NCI-H82 (cell line): ENCODE measurements at places on chromosomes 4 and X.

DNA sequence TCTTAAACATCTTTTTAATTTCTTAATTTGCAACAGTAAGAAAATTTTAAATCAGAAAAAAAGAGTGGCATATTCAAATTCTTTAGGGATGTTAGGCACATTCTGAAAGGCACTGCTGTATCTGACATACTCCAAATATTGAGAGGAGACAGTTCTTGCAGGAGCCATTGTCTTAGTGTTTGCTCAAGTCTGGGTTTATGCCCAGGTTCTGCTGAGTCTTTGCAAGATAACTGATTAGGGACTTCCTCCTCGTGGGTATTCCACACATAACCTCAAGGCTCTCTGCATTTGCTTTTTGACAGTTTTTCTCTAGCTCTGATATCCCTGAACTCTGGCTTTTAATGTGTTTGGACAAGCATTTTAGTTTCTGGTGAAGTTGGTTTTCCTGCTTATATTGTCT, 52.6 kb downstream of the RPS3A start:
- DNase-seq = no peak

DNA sequence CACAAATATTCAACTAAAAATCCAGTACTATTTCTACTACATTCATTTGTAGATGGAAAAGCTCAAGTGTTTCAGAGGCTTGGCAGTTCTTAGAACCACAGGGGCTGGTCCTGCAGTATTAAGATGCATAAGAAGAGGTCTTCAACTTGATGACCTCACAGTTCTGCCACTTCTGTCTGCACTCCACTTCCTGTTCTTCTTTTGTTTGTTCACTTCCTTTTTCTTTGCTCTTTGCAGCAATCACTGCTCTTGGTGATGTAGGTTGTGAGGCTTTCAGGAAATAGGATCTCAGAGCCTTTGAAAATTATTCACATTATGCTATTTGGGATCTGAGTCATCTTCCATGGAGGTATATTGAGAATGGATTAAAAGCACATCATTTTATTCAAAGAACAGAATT, 602.0 kb upstream of the CPEB2 start:
- no peak for DNase-seq

DNA sequence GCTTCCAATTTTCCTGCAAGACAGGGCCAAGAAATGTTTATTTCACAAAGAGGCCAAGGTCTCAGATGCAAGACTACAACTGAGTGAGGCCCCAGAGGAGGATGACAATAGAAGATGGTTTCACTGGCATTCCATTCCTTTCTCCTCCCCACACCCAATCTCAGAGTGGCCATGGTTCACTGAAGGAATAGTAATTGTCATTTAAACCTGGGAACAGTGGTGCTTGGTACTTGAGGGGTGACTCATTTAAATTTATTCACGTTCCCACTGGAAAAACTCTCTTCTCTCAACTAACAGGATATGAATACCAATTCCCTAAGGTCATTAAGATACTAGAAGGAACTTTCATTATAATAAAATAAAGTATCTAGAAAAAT, 35.3 kb upstream of the CXCL8 start:
- no peak for DNase-seq

DNA sequence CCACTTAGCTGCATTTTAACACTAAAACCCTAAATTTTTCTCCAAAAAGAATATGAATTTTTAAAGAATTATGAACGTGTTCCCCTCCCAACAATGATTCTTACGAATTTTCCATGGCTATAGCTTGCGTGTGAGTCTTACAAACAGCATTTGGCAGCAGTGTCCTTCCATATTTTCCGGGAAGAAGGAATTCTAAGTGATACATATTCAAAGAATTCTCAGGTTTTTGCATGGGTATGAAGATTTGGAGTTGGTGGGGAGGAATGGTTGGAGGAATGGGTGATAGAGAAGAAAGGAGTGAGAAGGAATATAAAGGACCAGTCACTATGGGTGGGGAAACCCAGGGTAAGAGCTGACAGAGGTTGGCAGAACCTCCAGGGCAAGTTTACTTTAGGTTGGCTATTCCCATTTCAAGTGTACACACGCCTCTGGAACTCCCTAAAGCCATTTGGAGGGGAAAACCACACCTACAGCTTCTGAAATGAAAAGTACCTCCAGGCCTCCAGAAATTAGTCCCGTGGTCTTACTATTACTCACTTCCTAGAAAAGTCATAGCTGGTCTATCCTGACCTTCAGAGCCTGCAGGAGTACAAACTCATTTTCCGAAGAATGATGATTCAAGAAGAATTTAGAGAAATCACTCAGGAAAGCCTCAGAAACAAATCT, 420.8 kb upstream of the DIPK2B start:
- no peak for DNase-seq

- DNase-seq = no peak
These were observed 1452.7 kb upstream of the TENM3 start for GRCh38 chr4:180790471-180790870.

GRCh38 chrX:40043895-40044294, 53.9 kb downstream of the BCOR start:
- DNase-seq = no peak

DNA sequence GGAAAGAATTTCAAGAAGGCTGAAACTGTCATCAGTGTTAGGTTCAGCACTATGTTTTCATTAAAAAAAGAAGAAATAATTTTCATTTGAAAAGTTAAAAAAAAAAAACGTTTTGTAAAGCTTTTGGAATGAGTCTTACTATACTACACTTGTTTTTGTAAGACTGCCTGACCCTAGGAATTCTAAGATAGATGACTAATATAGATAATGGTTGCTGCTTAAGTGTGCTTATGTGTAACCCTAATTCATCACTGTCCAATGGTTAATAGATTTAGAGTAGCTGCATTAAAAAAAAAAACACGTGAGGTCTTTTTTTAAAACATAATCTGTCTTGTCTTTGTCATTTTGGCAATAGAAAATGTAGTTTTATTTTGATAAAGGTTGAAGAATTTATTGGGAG, 323.2 kb downstream of the IL1RAPL1 start:
- no peak for DNase-seq

DNA sequence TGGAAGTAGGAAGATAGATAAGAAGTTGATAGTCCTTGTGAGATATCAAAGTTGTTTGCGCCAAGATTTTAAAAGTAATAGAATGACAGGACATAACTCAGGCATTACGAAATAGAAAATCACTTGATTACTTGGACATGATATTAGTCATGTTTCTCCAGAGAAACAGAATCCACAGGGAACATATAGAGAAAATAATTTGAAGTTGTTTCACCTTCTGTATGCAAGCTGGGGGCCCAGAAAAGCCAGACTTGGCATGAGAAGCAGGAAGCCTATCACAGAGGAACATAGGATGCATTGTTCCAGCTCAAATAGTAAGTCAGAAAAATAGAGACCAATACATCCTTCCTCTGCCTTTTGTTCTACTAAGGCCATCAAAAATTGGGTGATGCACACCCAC, 715.9 kb downstream of the TECRL start:
- DNase-seq = no peak

DNA sequence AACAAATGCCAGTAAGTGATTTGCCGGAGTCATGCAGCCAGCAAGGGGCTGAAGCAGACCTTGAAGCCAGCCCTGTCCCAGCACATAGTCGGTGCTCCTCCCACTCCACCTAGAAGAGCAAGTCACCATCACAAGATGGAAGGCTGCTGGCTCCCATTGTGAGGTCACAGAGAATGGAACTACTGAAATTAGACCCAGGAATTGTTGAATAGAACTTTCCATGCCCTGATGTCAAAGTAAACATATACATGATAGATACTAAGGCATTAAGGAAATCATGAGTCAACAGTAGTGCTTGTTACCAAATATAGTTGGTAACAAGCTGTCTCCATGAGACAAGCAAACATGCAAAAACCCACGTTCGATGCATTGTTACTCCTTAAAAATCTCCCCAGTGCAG, 177.1 kb upstream of the MID1 start:
- DNase-seq = no peak

GRCh38 chr4:78038704-78039103, 18.4 kb upstream of the FRAS1 start:
- DNase-seq = peak; percentile 94

DNA sequence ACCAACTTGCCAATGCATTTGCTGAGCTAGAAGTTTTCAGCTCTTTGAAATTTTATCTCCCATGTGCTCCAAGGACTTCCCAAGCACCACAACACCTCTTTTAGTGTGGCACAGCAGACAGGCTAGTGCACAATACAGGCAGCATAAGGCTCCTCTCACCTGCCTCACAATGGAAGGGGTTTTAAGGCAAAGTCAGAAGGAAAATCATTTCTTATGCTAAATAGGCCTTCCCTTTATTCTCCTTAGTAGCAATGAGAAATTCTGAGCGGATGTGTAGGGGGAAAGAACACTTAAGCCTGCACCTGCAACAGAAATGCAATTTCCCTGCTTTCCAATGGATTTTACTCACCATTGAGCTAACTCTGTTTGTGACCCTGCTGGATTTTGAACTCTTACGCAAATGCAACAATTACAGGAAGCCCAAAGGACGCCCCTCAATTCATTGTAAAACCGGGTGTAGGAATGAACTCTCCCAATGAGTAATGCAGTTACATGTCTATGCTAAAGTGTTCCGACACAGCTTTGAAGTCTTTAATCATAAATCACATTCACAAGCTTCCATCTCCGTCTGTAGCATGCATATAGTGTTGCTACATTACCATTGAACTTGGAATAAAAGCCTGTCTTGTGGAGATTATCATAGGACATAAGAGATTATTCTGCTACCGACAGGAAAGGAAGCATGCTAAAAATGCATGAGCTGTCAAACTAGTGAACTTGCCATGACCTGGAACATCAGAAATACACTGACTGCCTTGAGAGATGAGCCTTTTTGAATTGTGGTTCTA, 1084.9 kb downstream of the RPA4 start:
- no peak for DNase-seq

- DNase-seq = no peak
These were observed 53.6 kb downstream of the PABPC4L start for GRCh38 chr4:134147941-134148340.

DNA sequence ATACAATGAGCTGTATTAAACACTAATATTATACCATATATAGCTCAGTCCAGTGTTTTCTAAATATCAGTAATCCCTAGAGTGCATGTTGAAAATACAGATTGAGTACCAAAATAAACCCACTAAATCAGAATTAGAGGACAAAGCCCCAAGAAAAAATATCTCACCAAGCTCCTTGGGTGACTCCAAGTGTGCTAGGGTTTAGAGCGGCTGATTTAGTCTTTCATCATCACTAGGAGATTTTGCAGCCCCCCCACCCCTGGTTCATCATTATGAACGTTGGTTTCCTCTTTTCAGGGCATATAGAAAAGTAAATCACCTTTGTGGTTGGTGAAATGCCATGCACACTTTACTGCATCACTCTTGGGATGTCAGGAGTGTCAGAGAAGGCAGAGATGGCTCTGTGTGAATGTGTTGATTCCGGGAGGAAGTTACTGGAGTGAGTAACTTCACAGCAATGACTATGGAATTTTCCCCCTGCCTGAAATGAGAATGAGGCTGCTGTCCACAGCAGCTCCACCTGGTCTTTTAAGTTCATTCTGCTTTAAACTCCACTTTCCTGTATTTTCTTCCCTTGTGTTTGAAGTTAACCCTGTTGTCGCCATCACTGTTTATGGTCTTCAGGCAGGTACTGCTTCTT, 25.2 kb upstream of the ANAPC4 start:
- no peak for DNase-seq

- no peak for DNase-seq
These were observed 35.1 kb upstream of the ZNF41 start for GRCh38 chrX:47518144-47518543.

DNA sequence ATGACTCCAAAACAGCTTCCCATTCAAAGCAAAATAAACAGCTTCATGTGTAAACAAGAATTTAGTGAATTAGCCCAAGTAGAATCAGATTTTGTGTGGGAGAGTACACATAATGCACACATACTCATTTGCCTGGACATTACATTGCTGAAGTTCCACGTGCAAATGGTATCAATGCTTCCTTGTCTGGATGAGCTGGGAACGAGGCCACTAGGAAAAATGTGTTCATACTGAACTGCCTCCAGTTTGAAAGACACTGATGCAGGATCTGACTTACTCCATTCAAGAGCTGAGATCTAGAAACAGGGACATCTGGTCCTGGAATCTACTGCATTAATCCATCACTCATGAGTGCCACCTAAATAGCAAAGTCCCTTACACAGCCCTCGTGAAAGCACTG, 228.0 kb downstream of the APBB2 start:
- peak; percentile 18 for DNase-seq

DNA sequence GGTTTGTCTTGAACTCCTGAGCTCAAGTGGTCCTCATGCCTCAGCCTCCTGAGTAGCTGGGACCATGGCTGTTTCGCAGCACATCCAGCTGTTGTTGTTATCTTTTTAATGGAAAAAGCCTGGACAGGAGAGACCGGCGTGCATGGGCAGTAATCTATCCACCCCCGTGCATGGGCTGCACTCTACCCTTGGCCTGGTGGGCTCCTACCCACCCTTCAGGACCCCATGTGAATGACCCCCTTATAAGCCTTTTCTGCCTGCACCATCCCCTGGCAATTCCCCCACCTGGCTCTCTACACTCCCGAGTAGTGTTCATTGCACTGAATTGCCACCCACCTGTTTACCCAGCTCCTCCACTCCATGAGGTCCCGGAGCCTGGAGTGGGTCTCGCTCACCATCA, 18.9 kb upstream of the HTRA3 start:
- DNase-seq = no peak

DNA sequence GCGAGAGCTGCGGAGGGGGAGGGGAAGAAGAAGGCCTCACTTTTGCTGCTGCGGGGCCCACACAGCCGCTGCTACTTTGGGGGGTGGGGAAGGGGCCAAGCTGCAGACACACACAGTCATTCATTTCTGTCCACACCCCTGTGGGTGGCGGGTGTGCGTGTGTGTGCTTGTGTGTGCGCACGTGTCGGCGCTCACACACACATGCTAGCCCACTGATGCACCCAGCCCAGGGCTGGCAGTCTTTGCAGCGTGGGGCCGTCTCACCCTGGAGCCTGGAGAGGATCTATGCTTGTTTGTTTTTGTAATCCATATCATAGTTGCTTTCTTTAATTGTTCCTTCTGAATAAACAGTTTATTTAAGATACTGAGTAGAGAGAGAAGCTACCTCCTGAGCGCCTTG, 4.0 kb downstream of the DUSP9 start:
- DNase-seq = no peak

GRCh38 chr4:94577136-94577535, 125.4 kb downstream of the PDLIM5 start:
- DNase-seq = peak; percentile 91

GRCh38 chr4:144411700-144412099, 234.3 kb upstream of the HHIP start:
- no peak for DNase-seq

DNA sequence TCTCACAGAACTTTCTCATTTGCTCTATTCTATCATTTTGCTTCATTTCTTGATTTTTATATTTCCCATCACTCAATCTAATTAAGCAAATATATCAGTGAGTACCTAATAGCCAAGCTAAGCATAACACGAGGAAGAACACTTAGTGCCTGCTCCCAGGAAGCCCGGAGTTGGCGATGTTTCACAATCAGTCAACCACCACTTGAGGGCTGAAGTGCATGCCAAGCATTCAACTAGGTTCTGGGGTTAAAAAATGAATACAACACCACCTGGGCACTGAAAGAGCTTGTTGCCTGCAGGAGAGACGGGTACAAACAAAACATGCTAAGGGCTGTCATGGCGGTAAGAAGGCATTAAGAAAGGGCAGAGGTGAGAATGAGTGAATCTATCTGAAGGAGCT, 47.5 kb downstream of the UCHL1 start:
- no peak for DNase-seq
